Breast epithelium (tissue), 4 donors: ENCODE measurements at places on chromosomes 1 and 21. TPM values are rescaled to one million over a fixed set of nuclear protein-coding genes. Genes with fewer than 3 reads are reported as not detected.
A peak's percentile ranks its signal among the peaks of the same experiment; 100 is the strongest.

- H3K27me3 ChIP-seq = no peaks in the 10 kb centered on the region
- DNase-seq = no peak
- H3K27ac ChIP-seq = no peak overlapping the region
- peaks cover 18% of the 10 kb centered on the region for H3K36me3 ChIP-seq
These were observed 36.1 kb downstream of the SLC45A1 start for GRCh38 chr1:8354038-8354437.

- no peaks in the 10 kb centered on the region for H3K27me3 ChIP-seq
- no peak overlapping the region for H3K27ac ChIP-seq
- no peaks in the 10 kb centered on the region for H3K4me1 ChIP-seq
- no peak for DNase-seq
- no peaks in the 10 kb centered on the region for H3K36me3 ChIP-seq
These were observed 365.6 kb upstream of the ST6GALNAC5 start for GRCh38 chr1:76501586-76502219.

- H3K27ac ChIP-seq = no peak overlapping the region
- no peaks in the 10 kb centered on the region for H3K4me1 ChIP-seq
- H3K27me3 ChIP-seq = no peaks in the 10 kb centered on the region
- no peak overlapping the region for H3K4me3 ChIP-seq
These were observed 24.1 kb downstream of the BRINP3 start for GRCh38 chr1:190453550-190453949.

DNA sequence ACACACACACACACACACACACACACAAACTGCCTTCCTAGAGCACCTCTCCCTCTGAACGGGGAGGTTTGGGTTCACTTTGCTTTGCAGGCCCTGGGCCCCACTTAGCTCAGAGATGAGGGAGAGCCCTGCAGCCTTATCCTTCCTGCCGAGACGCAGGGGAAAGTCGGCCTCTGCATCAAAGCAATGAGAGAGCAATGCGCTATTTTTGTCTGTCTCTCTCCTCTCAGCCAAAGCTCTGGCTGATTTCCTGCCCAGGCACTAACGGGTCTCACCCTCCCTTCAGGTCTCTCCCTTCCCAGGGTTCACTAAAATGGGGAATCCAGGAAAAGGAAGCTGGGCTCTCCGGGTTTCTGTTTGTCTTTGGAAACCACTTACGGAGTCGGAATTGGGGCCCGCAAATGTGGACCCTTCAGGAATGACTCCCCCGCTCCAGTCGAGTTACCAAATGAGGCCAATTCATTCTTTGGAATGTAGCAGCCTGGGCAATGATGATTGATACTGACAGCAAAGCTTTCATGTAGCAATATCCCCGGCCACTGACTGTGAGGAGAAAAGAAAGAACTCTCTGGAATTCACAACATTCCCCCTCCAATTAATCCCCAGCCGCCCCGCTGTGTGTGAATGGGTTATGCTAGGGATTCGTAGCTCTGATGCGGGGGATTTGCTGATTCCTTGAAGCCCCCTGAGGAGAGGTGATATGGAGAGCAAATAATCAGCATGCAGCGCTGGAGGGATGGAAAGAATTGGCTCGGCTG, 61.5 kb upstream of the WLS start:
- H3K36me3 ChIP-seq = no peaks in the 10 kb centered on the region
- H3K27me3 ChIP-seq = no peaks in the 10 kb centered on the region
- peak overlapping the region; percentile 39 for H3K4me3 ChIP-seq
- H3K4me1 ChIP-seq = no peaks in the 10 kb centered on the region
- no peak overlapping the region for H3K27ac ChIP-seq
- no peak for DNase-seq

- H3K27ac ChIP-seq = no peak overlapping the region
- no peaks in the 10 kb centered on the region for H3K27me3 ChIP-seq
- H3K4me3 ChIP-seq = no peak overlapping the region
- H3K36me3 ChIP-seq = no peaks in the 10 kb centered on the region
- no peak for DNase-seq
These were observed 101.8 kb downstream of the CLIC6 start for GRCh38 chr21:34770576-34770975.

DNA sequence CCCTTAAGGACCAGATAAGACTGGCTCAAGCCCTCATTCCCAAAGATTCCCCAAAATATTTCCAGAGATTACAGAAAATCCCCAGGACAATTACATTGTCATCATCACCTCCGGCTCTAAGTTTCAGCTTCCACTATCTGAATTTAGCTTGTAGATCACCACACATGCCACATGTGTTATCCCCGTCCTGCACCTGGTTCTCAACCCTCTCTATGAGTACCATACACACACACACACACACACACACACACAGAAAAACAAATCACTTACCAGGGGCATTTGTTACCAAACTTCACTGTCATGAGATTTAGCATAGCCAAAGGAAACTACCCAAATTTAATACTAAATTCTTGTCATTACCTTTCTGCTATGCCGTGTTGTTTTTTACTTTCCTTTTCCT, 15.4 kb upstream of the TSPAN1 start:
- H3K27ac ChIP-seq = no peak overlapping the region
- no peaks in the 10 kb centered on the region for H3K27me3 ChIP-seq
- H3K36me3 ChIP-seq = no peaks in the 10 kb centered on the region

DNA sequence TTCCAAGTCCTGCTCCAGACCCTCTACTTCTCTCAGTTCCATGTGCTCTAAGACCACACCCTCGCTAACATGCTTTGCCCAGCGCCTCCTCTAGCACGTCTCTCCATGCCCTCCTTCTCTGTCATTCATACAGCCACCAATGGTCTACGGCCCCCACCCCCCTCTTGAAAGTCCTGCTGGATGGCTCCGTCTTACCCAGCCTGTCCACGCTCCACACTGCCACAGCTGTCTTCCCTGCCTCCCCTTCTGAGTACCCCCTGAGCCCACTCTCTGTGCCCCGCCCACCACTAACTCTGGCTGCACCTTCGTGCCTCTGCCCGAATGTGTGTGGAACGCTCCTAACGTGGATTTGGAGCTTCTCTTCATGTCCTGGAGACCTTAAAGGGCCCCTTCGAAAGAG, 244.6 kb downstream of the TRABD2B start:
- H3K4me1 ChIP-seq = no peaks in the 10 kb centered on the region
- no peak overlapping the region for H3K4me3 ChIP-seq
- peak overlapping the region; percentile 82 for H3K27ac ChIP-seq
- DNase-seq = no peak
- no peaks in the 10 kb centered on the region for H3K36me3 ChIP-seq

DNA sequence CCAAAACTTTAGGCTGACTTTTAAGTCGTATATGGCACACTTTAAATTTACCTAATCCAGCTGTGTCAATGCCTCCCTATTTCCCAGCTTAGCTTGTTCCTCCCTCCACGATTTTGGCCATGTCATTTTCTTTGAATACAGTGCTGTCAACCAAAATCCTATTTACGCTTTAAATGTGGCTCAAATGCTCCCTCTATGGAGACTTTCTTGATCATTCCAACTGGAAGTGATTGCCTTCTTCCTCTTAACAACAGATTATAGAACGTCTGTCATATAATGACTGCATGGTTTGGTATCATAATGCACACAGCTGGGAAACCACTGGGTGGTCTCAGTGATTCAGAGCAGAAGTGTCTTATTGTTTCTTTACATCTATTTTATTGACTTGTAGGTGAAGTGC, 18.9 kb upstream of the BATF3 start:
- H3K36me3 ChIP-seq = no peaks in the 10 kb centered on the region
- H3K4me3 ChIP-seq = no peak overlapping the region
- H3K27ac ChIP-seq = no peak overlapping the region
- no peak for DNase-seq
- no peaks in the 10 kb centered on the region for H3K27me3 ChIP-seq
- no peaks in the 10 kb centered on the region for H3K4me1 ChIP-seq

DNA sequence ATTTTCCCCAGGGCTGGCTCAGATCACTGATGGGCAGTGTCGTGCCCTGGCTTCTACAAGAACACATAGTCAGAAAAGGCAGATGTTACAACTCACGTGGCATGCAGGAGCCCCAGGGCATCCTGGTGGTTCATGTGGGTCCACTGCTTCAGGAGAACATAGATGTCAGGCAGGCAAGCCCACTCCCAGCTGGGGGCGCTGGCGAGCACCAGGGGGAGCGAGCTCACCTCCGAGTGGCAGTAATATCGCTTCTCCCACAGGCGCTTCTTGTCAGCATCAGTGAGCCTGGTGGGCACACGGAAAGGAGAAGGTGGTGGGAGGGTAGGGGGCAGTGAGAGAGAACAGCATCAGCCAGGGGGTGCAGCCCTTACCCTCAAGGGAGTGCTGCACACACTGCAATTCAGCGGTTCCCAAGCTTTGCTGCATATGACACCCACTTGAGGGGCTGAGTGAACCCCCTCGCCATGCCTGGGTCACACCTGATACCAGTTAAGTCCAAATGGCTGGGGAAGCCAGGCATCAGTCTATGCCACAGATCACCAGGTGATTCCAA, 34.3 kb upstream of the PPP1R15B start:
- no peaks in the 10 kb centered on the region for H3K27me3 ChIP-seq

DNA sequence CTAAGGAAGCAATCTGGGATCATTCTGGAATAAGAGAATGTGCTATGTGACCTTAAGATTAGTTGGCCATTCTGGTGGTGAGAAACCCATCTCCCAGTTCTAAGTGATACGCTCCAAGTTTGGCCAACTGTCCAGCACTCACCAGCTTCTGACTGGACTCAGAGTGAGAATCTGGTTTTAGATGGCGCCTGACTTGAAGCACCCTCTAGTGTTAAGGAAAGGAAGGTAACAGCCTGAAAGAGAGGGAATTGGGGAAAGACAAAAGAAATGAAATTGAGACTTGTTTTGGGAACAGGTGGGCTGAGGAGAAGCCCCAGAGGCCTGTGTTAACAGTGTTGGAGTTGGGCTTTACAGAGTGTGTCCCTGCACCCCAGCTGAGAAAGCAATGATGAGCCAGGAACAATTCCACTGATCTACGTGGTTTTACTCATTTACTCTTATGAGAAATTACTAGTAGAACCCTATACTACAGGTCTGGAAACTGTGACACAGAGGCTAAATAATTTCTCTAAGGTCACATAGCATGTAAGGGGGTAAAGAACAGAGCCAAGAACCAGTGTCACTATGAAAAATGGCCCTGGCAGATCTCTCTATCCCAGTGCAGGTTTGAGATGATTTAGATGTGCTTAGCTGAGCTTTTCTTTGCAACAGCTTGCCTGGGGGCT, 9.3 kb upstream of the FCAMR start:
- no peak overlapping the region for H3K4me3 ChIP-seq
- no peaks in the 10 kb centered on the region for H3K36me3 ChIP-seq
- H3K4me1 ChIP-seq = no peaks in the 10 kb centered on the region
- no peak overlapping the region for H3K27ac ChIP-seq
- no peak for DNase-seq
- H3K27me3 ChIP-seq = no peaks in the 10 kb centered on the region

- peaks cover 11% of the 10 kb centered on the region for H3K4me1 ChIP-seq
- H3K36me3 ChIP-seq = no peaks in the 10 kb centered on the region
- peak overlapping the region; percentile 89 for H3K27ac ChIP-seq
- DNase-seq = no peak
- no peaks in the 10 kb centered on the region for H3K27me3 ChIP-seq
These were observed 13.3 kb downstream of the RPS6KA1 start for GRCh38 chr1:26542771-26543451.

GRCh38 chr21:39007985-39008384, 175.3 kb downstream of the PSMG1 start:
- no peak for DNase-seq
- peak overlapping the region; percentile 90 for H3K27ac ChIP-seq
- no peaks in the 10 kb centered on the region for H3K36me3 ChIP-seq
- no peak overlapping the region for H3K4me3 ChIP-seq
- H3K27me3 ChIP-seq = no peaks in the 10 kb centered on the region

DNA sequence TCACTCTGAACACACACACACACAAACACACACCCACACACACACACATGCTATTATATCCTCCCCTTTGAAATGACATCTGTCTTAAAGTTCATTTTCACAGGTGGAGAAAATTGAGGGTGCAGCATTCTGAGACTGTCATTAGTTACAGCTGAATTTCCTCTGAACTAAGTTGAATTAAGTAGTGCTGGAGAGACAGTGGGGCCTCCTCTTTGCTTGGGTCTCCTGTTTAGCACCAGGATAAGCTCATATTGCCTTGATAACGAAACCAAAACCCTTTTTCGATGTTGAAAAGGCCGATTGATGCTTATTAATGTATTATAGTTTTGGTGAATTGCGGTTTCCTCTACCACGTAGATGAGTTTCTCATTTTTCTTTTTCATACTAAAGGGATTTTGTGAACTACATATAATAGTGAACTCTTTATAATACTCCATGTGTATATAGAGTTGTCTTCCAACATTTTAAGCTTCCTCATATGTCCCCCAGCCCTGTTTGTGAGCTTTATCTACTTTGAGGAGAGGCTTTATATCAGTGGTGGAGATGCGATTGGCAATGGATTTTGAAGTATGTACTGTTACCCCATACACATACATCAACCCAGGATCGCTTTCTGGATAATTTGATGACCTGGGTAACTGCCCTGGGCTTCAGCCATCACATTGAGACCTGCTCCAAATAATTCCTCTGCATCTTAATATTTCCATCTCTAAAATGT, 17.4 kb downstream of the DYNLT5 start:
- no peak for DNase-seq
- no peak overlapping the region for H3K4me3 ChIP-seq
- no peaks in the 10 kb centered on the region for H3K4me1 ChIP-seq
- H3K36me3 ChIP-seq = no peaks in the 10 kb centered on the region
- no peaks in the 10 kb centered on the region for H3K27me3 ChIP-seq

- H3K4me3 ChIP-seq = no peak overlapping the region
- H3K27me3 ChIP-seq = no peaks in the 10 kb centered on the region
These were observed 42.6 kb downstream of the DNM3 start for GRCh38 chr1:171883849-171884248.

GRCh38 chr1:9842073-9842711, 18.4 kb upstream of the CLSTN1 start:
- peaks cover 10% of the 10 kb centered on the region for H3K4me1 ChIP-seq
- no peak overlapping the region for H3K4me3 ChIP-seq
- H3K27ac ChIP-seq = peak overlapping the region; percentile 94
- no peak for DNase-seq

- H3K27me3 ChIP-seq = no peaks in the 10 kb centered on the region
- no peak overlapping the region for H3K4me3 ChIP-seq
- DNase-seq = no peak
- H3K36me3 ChIP-seq = peaks cover 3% of the 10 kb centered on the region
These were observed 40.9 kb downstream of the STX6 start for GRCh38 chr1:180981596-180982387.

DNA sequence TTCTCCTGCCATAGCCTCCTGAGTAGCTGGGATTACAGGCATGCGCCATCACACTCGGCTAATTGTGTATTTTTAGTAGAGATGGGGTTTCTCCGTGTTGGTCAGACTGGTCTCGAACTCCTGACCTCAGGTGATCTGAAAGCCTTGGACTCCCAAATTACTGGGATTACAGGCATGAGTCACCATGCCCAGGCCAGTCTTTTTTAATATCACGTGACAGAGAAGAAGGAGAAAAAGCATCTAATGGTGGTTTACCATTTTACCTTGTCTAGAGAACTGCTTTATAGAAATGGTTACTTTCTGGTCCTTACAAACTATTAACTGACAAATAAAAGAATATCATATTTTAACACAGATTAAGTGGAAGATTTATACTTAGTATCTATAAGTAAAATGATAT, 168.0 kb downstream of the PTPRC start:
- H3K4me1 ChIP-seq = no peaks in the 10 kb centered on the region
- H3K27me3 ChIP-seq = no peaks in the 10 kb centered on the region
- H3K27ac ChIP-seq = no peak overlapping the region

GBP2 gene
- total RNA-seq = 53.0 TPM

FAM78B gene
- 3.2 TPM for total RNA-seq

COL24A1 gene
- 1.3 TPM for total RNA-seq

ZNF648 gene
- 3.3 TPM for total RNA-seq

IGSF9 gene
- total RNA-seq = 8.0 TPM

COPA gene
- 138 TPM for total RNA-seq

S100A12 gene
- not detected for total RNA-seq

CNIH3 gene
- total RNA-seq = 5.2 TPM

SLC9C2 gene
- total RNA-seq = not detected
